Vein endothelial cell (primary cell): ENCODE measurements at places on chromosomes 2 and 18. TPM values are rescaled to one million over a fixed set of nuclear protein-coding genes. Genes with fewer than 3 reads are reported as not detected.

The MITD1 gene
- total RNA-seq, result 18.6 and 21.9 TPM in 2 replicates

The TEX44 gene
- total RNA-seq, result not detected in 2 replicates

The TDRD15 gene
- total RNA-seq, result not detected in 2 replicates

The PROKR1 gene
- under 0.01 TPM in 1 of 2 replicates, not detected in the other for total RNA-seq

The MROH2A gene
- not detected in 2 replicates for total RNA-seq

The NXPH2 gene
- not detected in 2 replicates for total RNA-seq

The GREB1 gene
- total RNA-seq, result 0.19 and 0.33 TPM in 2 replicates

The TGFA gene
- total RNA-seq, result 4.2 and 5.3 TPM in 2 replicates

The STARD6 gene
- 0.29 and 0.33 TPM in 2 replicates for total RNA-seq

The NDC80 gene
- 9.1 and 24.7 TPM in 2 replicates for total RNA-seq

The BMP10 gene
- 0.33 TPM in 1 of 2 replicates, not detected in the other for total RNA-seq

The BUB1 gene
- 39.0 and 45.4 TPM in 2 replicates for total RNA-seq

The CFAP65 gene
- not detected in 2 replicates for total RNA-seq

The RASGRP3 gene
- 117 and 201 TPM in 2 replicates for total RNA-seq

The HTRA2 gene
- 32.9 and 42.8 TPM in 2 replicates for total RNA-seq

The SIX3 gene
- total RNA-seq, result not detected in 2 replicates

The ZSCAN30 gene
- total RNA-seq, result 13.4 and 16.4 TPM in 2 replicates

The NTSR2 gene
- total RNA-seq, result not detected in 2 replicates

The ABHD3 gene
- 3.3 and 5.0 TPM in 2 replicates for total RNA-seq

The KLHL30 gene
- total RNA-seq, result not detected in 2 replicates

The OTOF gene
- total RNA-seq, result 1.4 and 2.3 TPM in 2 replicates

The ANKRD62 gene
- not detected in 2 replicates for total RNA-seq

The MC5R gene
- not detected in 2 replicates for total RNA-seq

The PLA2R1 gene
- total RNA-seq, result 13.8 and 32.0 TPM in 2 replicates

The VIT gene
- total RNA-seq, result 1.3 and 3.2 TPM in 2 replicates

The RAD51AP2 gene
- total RNA-seq, result not detected in 2 replicates

The ITGA4 gene
- total RNA-seq, result 5.4 and 6.2 TPM in 2 replicates

The IL36G gene
- not detected in 2 replicates for total RNA-seq

The CCDC148 gene
- total RNA-seq, result 0.33 and 0.48 TPM in 2 replicates

The TRIP12 gene
- 261 and 287 TPM in 2 replicates for total RNA-seq

The EGR4 gene
- not detected in 2 replicates for total RNA-seq

The LRRC30 gene
- total RNA-seq, result not detected in 2 replicates

The PCARE gene
- not detected in 2 replicates for total RNA-seq

The COL6A3 gene
- 4.6 and 25.7 TPM in 2 replicates for total RNA-seq

The RFX8 gene
- total RNA-seq, result 0.33 and 0.57 TPM in 2 replicates

The TAF4B gene
- 3.6 and 4.7 TPM in 2 replicates for total RNA-seq

The SLC40A1 gene
- total RNA-seq, result 26.4 and 44.4 TPM in 2 replicates

The CD8B gene
- total RNA-seq, result not detected in 2 replicates

The EFHD1 gene
- total RNA-seq, result under 0.01 and 0.19 TPM in 2 replicates

The GALR1 gene
- not detected in 2 replicates for total RNA-seq

The AFTPH gene
- 25.2 and 26.7 TPM in 2 replicates for total RNA-seq

The STEAP3 gene
- 13.4 and 20.6 TPM in 2 replicates for total RNA-seq

The GBX2 gene
- 1.5 and 2.6 TPM in 2 replicates for total RNA-seq

The CHRNG gene
- not detected in 2 replicates for total RNA-seq

The PGAP1 gene
- total RNA-seq, result 14.7 and 15.4 TPM in 2 replicates

The ELAC1 gene
- total RNA-seq, result 7.1 and 9.5 TPM in 2 replicates

The ERBB4 gene
- under 0.01 TPM in 2 replicates for total RNA-seq

The YPEL5 gene
- total RNA-seq, result 69.8 and 78.4 TPM in 2 replicates
